ENCODE measurements at places on chromosomes 5 and 9.

DNA sequence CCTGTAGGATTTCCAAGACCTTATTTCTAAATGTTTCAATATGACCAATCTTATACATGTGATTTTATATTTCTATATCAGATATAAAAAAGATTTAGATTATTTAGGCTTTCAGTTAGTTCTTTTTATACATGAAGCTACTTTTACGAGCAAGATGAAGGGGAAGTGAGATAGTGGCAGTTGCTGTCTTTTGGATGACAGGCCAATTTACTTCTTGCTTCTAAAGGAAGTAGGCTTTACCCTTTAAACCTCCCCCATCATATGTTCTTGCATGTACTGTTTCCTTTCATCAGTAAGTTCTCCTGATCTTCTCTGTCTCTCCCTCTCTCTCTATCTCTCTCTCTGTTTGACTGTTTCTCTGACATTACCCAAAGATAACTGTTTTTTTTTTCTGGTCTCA lies 4.0 kb upstream of the TYRP1 start:
- no peaks in the 10 kb centered on the region for H3K4me1 ChIP-seq
- no peaks in the 10 kb centered on the region for H3K36me3 ChIP-seq
- no peak overlapping the region for H3K27ac ChIP-seq
- no peaks in the 10 kb centered on the region for H3K27me3 ChIP-seq
- H3K4me3 ChIP-seq: no peak overlapping the region

DNA sequence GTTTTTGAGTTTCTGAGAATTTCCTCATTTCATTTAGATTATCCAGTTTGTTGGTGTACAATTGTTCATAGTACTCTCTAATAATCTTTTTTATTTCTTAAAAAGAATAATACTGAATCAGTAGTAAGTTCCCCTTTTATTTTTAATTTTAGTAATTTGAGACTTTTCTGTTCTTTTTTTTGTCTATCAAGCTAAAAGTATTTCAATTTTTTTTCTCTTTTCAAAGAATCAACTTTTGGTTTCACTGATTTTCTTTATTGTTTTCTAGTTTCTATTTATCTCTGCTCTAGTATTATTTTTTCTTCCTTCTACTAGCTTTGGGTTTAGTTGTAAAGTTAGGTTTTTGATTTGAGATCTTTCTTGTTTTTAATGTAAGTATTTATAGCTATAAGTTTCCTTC lies 60.6 kb upstream of the ARL15 start:
- H3K36me3 ChIP-seq: no peaks in the 10 kb centered on the region
- no peak for DNase-seq
- H3K27ac ChIP-seq: no peak overlapping the region

DNA sequence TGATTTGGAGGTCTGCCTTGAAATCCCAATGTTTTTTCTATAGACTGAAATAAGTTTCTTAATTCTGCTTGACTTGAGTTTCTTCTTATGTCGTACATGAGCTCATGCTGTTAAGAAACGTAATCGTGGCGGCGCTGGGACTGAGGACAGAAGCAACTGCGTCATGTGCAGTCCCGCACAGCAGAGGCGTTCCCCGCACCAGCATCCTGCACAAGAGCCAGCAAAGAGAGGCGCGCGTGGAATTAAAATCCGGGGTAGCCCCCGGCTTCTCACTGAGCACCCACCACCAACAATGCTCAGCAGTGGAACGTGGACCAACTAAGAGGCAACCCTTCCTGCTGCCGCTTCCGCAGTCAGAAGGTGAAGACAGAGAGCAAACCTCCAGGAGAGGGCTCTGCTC lies 496.2 kb upstream of the ADAMTS16 start:
- H3K4me3 ChIP-seq: no peak overlapping the region
- H3K27me3 ChIP-seq: no peaks in the 10 kb centered on the region
- no peak for DNase-seq
- no peak overlapping the region for H3K27ac ChIP-seq
- no peaks in the 10 kb centered on the region for H3K36me3 ChIP-seq
- H3K4me1 ChIP-seq: no peaks in the 10 kb centered on the region

- H3K27me3 ChIP-seq: no peaks in the 10 kb centered on the region
- H3K36me3 ChIP-seq: no peaks in the 10 kb centered on the region
- DNase-seq: peak; percentile 45
- no peaks in the 10 kb centered on the region for H3K4me1 ChIP-seq
These were observed 231.9 kb downstream of the MAST4 start for GRCh38 chr5:66828046-66828547.
